ENCODE measurements at places on chromosomes 3 and 15. TPM values are rescaled to one million over a fixed set of nuclear protein-coding genes. Genes with fewer than 3 reads are reported as not detected.

DNA sequence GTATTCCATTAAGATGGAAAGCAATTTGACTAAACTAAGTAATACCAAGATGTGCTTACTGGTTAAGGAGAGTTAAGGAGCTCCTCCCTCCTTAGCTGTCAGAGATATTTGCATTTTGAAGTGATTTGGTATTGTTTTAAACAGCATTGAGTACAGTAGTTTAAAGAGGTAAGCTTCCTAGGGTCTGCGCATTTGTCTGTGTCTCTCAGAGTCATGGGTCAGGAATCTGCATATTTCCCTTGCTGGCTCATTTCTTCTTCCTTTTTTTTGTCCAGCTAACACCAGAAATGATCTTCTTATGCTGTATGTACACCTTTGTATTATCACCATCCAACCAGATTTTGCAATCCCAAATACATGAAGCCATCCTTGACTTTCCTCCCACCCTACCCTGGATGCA, 163.0 kb upstream of the BFSP2 start:
- no peak for DNase-seq

DNA sequence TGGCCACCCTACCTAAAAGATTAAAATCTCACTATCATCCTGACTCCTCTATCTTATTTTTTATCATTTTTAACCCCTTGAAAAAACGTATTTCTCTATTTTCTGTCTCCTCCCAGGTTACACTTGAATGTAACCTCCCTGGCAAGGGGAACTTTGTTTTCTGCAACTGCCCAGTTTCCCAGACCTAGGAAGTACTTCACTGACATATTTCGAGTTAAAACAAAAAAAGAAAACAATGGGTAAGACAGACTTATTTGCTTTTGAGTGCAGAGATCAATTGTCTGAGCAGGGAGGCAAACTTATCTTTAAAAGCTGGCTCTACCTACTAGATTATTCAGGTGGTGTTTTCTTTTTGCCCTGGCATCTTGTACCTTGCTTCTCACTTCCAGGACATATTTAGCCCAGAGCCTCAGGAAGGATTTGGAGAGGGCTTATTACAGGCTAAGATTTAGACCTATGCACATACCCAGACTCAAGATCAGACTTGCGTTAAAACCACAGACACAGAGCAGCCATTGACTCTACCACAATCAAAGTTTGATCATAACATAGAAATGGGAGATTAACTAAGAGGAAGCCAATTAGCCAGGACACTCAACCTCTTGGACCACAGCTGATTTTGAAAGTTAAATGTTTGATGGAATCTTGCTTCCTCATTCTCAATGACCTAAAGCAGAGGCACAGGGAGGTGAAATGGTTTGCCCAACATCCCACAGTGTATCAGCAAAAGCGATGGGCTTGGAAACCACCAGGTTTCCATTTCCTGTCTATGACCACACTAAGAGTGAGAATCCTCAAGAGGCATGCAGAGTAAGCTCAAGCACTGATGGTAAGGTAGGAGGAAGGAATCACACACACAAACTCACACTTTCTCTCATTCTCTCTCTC, 169.5 kb upstream of the THBS1 start:
- no peak for DNase-seq

DNA sequence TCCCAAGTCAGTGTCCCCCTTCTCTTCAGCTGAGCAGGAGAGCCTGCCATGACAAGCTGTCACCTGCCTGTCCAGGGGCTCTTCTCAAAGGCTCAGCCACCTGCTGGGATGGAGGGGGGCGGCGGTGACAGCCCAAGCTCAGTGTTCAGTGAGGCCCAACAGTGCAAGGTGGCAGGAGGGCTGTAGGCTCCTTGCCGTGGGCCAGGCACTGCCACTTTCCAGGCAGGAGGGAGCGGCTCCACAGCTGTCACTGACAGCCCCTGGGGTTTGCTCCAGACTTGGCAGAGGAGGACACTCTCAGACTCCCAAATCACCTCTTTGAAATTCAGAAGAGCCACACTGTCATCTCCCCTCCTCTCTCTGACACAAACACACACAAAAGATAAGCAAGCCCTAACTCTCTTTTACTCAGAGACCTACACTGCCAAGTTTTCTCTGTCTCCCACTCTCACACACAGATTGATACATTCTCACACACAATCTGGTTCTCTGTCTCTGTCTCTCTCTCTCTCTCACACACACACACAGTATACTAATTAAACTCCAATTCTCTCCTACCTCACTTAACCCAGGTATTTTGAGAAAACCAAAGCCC, 443.3 kb downstream of the EPHB1 start:
- DNase-seq: no peak

GRCh38 chr15:90982135-90982534, 12.2 kb downstream of the PRC1 start:
- DNase-seq: no peak

The FBXO40 gene
- 1.5 TPM for total RNA-seq

- no peak for DNase-seq
These were observed 33.0 kb upstream of the PLSCR4 start for GRCh38 chr3:146283781-146284445.

DNA sequence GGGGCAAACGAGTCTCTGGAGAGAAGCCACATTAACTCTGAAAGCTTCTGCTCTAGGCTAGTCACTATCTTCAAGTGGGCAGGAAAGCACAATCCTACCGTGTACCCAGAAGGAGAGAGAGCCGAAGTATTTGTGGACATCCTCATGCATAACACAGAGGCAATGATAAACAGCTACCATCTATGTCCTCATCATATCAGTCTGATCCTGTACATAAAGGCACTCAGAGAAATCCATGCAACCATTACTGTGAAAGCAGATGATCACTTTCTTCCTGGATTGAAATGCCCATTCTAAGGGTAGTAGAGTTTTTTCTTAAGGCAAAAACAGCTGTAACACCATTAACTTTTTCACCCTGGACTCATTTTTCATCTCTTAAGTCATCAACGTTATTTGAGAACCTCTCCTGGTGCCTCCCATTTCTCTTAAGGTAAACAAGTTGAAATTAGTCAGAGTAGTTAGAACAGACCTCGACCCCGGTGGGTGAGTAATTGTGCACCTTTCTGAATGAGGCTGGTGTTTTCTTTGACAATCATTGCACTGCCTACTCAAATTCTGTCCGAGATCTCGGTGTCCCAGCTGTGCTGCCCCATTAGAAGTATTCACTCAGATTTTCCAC, 327.4 kb downstream of the SHQ1 start:
- DNase-seq: no peak

DNA sequence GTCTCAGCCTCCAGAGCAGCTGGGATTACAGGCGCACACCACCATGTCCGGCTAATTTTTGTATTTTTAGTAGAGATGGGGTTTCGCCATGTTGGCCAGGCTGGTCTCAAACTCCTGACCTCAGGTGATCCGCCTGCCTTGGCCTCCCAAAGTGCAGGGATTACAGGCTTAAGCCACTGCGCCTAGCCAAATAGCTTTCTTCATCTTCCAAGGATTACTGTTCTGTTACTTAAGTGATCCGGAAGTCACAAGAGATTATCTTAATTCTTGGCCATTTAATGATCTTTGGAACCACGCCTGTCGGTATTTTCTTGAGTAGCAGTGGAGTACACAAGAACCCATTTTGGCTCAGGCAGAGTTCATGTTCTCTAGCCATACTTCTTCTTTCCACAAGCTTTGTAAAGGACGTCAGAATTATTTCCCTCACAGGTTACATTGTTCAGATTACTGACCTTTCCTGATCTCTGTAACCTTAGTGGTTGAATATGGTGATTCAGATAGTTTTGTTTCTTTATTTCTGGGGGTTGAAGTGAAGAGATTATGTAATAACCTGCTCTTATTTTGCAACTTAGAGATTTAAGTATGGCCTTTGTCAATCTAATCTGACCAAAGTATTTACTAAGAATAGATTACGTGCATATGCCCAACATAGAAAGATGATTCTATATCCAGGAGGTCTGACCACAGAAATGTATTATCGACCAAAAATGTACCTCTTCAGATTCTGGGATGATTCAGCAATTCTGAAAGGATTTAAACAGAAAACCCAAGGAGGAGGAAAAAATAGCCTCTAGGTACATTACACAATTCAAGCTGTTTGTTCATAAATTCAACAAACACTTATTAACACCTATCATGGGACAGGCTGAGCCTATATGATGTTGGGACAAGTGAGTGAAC, 132.2 kb downstream of the GREM1 start:
- no peak for DNase-seq

- no peak for DNase-seq
These were observed 102.7 kb downstream of the SLCO3A1 start for GRCh38 chr15:91956026-91956723.

DNA sequence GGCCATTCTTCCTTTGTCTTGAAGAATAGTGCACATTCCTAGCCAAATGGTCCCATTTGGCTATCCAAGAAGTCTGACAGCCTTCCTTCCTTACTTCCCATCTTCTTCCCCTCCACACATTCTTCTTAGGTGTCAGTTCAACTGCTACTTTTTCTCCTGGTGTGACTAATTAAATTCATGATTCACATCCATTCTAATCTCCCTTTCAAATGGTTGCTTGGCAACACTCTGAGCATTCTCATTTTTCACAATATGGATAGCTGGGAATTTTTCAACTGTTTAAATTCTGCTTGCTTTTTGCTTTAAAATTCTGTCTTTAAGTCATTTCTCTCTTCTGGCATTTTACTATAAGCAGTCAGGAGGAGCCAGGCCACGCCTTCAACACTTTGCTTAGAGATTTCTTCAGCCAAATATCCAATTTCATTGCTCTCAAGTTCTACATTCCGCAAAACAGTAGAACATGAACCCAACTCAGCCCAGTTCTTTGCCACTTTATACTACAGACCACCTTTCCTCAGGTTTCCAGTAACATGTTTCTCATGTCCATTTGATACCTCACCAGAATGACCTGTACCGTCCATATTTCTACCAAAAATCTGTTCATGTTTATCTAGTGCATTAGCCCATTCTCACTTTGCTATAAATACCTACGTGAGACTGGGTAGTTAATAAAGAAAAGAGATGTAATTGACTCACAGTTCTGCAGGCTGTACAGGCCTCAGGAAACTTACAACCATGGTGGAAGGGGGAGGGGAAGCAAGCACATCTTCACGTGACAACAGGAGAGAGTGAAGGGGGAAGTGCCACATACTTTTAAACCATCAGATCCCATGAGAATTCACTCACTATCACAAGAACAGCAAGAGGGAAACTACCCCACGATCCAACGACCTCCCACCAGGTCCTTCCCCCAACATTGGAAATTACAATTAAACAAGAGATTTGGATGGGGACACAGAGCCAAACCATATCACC, 31.9 kb upstream of the MCF2L2 start:
- DNase-seq: no peak

The DLL4 gene
- 7.4 TPM for total RNA-seq

The COL6A6 gene
- total RNA-seq: 1.2 TPM

- DNase-seq: no peak
These were observed 36.4 kb upstream of the MYZAP start for GRCh38 chr15:57555270-57555669.

The C3orf80 gene
- 1.5 TPM for total RNA-seq

GRCh38 chr3:94482686-94483085, 419.8 kb downstream of the NSUN3 start:
- DNase-seq: no peak

DNA sequence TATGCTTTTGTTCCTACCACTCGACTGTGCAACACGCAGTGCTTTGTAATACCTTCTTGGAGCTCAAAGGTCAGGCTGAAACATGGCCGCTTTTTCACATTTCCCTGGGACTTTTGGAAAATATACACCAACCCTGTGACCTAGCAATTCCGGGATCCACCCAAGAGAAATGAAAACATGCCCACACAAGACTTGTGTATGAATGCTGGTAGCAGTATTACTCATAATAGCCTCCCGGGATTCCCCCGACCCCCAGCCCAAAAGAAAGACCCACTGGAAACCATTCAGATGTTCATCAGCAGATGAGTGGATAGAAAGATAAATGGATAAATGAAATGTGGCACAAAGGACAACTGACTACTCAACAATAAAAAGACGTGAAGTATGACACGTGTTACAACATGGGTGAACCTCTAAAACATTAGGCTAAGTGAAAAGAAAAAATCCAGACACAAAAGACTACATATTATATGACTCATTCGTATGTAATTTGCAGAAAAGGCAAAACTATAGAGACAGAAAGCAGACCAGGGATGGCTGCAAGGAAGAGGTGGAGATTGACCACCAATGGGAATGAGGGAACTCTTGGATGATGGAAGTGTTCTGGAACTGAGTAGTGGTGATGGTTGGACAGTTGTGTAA, 104.1 kb downstream of the PGPEP1L start:
- DNase-seq: no peak

DNA sequence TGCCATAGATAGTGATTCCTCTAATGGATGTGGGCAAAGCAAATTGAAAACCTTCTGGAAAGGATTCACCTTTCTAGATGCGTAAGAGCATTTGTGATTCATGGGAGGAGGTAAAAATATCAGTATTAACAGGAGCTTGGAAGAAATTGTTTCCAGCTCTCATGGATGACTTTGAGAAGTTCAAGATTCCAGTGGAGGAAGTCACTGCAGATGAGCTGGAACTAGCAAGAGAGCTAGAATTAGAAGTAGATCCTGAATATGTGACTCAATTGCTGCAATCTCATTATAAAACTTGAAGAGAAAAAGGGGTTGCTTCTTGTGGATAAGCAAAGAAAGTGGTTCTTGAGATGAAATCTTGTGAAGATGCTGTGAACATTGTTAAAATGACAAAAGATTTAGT, 88.0 kb upstream of the ACKR4 start:
- no peak for DNase-seq

- no peak for DNase-seq
These were observed 148.1 kb downstream of the WDR76 start for GRCh38 chr15:43974852-43975251.

The PLA2G4E gene
- not detected for total RNA-seq

DNA sequence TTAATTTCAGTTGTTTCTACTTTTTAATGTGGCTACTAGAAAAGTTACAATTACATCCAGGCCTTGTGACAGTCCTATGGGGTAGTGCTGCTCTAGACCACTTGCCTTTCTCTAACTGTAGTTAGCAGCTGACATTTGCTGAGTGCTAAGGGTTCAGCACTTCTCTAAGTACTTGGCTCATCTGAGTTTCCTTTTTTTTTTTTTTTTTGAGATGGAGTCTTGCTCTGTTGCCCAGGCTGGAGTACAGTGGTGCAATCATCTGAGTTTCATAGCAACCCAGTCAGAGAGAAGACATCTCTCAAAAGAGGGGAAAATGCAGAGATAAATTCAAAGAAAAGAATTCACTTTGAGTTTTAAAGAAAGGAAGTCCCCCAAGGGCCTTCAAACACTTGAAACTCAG, 130.8 kb downstream of the MYLK start:
- DNase-seq: no peak

- no peak for DNase-seq
These were observed 87.7 kb downstream of the DNASE1L3 start for GRCh38 chr3:58122936-58123700.

DNA sequence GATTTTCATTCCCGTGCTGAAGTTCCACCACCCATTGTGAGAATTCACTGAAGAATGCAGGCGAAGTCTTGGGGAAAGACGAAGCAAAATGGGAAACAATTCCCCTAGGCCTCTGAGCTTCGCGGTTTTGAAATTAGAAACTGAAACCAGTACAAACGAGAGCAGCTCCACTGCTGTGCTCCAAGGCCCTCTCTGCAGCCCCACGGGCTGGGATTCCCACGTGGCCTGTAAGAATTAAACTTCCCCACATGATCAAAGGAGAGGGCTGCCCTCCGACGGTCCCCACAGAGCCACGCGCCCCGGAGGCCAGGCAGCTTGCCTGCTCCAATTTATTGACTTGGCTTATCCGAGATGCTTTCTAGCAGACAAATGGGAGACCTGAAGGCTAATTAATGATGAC, 144.0 kb downstream of the GREM1 start:
- DNase-seq: peak; percentile 89

- no peak for DNase-seq
These were observed 166.2 kb upstream of the SEMA6D start for GRCh38 chr15:47551079-47551478.

The BFSP2 gene
- not detected for total RNA-seq

GRCh38 chr3:36653095-36653494, 111.3 kb downstream of the DCLK3 start:
- no peak for DNase-seq

Data from posterior vena cava (tissue), 2 donors.